Activated CD4-positive, alpha-beta T cell treated with anti-CD3 and anti-CD28 coated beads for 4 hours (primary cell): ENCODE measurements at places on chromosomes 4 and X.
A peak's percentile ranks its signal among the peaks of the same experiment; 100 is the strongest.

DNA sequence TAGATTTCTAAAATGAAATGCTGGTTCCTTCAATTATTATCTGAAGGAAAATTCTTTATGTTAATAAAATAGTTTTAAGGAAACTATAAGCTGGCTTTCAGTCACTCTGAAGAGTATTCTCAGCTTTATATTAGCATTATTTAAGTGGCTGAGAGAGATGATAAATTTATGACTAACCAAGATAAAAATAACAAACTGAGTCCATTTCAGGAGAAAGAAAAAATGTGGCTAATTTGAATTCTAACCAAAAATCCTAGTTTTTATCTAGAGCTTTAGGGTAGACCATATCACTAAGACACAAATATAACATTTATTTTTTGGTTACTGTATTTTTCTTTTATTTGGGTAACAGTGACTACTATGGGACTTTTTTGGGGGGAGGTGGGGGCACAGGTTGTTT lies 59.4 kb upstream of the NAP1L5 start:
- no peak for DNase-seq

- no peak for DNase-seq
Observed at GRCh38 chr4:5018603-5019002, 655 bp downstream of the CYTL1 start.

DNA sequence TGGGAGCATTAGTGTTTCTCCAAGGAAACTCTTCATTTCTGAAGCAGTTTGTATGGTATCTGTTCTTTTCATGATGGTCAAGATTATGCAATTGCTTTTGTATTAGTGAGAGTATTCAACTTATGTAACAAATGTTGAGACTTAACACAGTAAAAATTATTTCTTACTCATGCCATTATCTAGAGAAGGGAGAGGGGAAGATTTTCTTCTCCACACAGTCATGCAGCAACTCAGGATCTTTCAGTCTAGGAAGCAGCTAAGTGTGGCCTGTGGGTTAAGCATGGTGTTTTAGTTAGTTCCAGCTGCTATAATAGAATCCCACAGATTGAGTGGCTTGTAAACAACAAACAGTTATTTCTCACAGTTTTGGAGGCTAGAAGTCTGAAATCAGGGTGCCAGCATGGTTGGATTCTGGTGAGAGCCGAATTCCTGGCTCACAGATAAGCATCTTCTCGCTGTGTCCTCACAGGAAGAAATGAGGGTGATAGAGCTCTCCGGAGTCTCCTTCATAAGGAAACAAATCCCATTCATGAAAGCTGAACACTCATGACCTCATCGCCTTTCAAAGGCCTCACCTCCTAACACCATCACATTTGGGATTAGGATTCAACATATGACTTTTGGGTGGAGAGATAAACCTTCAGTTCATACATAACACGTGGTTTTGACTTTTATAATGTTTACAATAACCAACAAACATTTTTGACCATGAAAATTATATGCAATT lies 101.2 kb downstream of the FRMPD4 start:
- no peak for DNase-seq

GRCh38 chr4:36269101-36269500 lies 12.3 kb upstream of the DTHD1 start:
- DNase-seq = no peak

DNA sequence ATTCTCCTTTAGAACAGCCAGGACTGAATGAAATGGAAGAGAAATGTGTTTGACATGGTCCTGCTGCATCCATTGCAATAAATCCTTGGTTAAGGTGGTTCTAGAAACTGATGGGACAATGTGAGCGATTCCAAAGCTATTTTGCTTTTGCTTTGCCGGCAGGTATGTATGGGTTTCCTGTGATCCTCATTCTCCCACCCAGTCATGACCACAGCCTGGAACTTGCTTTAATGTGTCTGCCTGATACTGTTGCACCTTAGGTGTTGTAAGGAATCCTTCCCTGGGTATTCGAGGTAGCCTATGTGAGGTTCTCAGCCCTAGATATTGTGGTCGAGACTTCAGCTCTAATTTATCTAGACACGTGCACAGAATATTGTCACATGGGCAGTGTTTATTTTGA lies 86.1 kb downstream of the ZNF518B start:
- no peak for DNase-seq

- no peak for DNase-seq
Observed at GRCh38 chr4:37664696-37665095, 21.5 kb downstream of the RELL1 start.

DNA sequence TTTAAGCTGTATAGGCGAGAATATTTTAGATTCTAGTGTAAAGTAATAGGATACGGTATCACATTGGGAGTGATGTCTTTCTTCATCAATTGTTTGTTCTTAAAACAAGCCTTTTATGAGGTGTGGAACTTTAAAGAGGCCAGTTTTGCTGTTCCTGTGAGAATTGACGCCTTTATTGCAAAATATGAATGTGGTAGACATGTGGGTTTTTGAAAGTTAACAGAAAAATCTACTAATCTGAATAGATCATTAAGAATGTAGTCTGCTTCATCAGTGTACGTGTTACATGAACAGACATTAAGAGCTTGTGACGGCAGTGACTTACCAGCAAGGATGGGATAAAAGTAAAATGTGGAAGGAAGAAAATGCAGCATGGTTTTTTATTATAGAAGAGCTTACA lies 63.8 kb downstream of the STOX2 start:
- DNase-seq = no peak

GRCh38 chr4:139301821-139302611 lies at the start of gene NDUFC1:
Gene NDUFC1, minus strand, starts transcription at chr4:139302477. Its CDS starts 6,679 bp downstream, at chr4:139295798.
- peak; percentile 51 for DNase-seq

DNA sequence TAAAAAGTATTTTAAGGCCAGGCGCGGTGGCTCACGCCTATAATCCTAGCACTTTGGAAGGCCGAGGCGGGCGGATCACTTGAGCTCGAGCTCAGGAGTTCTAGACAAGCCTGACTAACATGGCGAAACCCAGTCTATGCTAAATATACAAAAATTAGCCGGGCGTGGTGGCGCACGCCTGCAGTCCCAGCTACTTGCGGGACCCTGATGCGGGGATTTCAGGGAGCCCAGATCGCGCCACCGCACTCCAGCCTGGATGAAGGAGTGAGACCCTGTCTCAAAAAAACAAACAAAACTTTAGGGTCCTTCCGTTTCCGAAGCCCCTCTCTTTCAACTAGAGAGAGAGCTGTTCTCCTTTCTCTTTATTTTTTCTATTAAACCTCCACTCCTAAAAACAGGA lies 1.2 kb downstream of the SLC25A31 start:
- no peak for DNase-seq

- no peak for DNase-seq
Observed at GRCh38 chrX:5775846-5776430, 452.7 kb downstream of the NLGN4X start.

GRCh38 chr4:2368746-2369437 lies 49.6 kb downstream of the ZFYVE28 start:
- no peak for DNase-seq

- DNase-seq = no peak
Observed at GRCh38 chr4:180840142-180840541, 1403.1 kb upstream of the TENM3 start.

DNA sequence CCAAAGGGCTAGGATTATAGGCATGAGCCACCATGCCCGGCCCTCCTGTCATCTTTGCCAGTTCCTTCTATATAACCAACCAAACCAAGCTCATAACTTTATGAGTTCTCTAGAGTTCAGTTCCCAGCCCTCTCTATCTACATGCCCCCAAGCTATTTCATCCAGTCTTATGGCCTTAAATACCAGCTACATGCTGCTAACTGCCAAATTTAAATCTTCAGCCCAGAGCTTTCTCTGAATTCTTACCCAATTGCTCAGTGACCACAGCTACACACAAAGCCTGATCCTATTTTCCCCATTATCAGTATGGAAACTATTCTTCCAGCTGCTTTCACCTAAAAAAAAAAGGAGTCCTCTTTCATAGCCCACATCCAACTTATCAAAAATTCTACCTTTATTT lies 23.1 kb downstream of the TMEM184C start:
- DNase-seq = no peak

- DNase-seq = no peak
Observed at GRCh38 chrX:55026143-55026542, 4.6 kb downstream of the ALAS2 start.

GRCh38 chrX:136417806-136418205 lies 69.9 kb upstream of the BRS3 start:
- DNase-seq = no peak

- no peak for DNase-seq
Observed at GRCh38 chr4:5398056-5398455, 310.3 kb downstream of the EVC2 start.

DNA sequence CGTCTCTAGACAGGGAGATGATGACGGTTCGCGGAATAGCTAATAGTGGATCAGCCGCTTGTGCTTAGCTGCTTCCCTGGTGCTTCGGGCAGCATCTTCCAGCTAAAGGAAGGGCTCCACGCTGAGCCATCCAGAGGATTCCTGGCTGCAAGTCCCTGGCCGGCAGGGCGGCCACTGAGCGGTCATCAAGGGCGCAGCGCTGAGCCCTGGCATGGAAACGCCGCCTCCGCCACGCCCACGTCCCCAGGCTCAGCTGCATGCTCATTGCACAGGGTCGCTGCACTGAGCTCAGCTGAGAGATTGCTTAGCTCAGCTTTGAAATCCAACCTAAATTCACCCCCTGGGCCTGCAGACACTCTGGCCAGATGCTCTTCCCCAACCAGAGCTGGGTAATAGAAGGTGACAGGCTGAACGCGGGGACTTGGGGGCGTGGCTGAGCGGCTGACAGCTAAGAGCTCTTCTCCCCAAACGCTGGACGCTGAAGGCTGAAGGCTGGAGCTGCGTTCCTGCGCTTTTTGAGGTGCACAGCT lies 118.2 kb upstream of the KIT start:
- DNase-seq = no peak

GRCh38 chrX:10199212-10199611 lies 42.4 kb downstream of the CLCN4 start:
- no peak for DNase-seq

GRCh38 chrX:45360571-45360970 lies 159.9 kb upstream of the DIPK2B start:
- DNase-seq = no peak

DNA sequence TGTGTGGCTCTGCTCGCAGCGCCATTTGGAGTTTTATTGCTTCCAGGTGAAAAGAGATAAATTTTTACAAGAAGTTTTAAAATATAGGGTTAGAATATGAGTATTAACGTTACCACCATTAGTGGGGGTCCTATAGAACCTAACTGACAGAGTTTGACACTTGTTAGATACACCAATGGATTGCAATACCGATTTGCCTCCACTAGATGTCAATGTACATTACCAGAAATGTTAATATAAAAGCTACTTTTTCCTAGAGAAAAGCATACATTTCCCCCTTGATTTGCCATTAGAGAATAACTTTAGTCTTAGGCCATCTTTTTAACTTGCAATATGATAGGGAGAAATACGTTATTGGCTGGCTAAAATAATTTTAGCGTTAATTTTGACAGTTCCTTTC lies 108.4 kb downstream of the LINC00632 start:
- DNase-seq = no peak

GRCh38 chrX:84876876-84877275 lies 126.8 kb upstream of the APOOL start:
- DNase-seq = no peak

- DNase-seq = no peak
Observed at GRCh38 chr4:137531986-137532868, at the start of gene PCDH18. Gene PCDH18, minus strand, starts transcription at chr4:137532494. Its CDS starts 406 bp downstream, at chr4:137532088.

DNA sequence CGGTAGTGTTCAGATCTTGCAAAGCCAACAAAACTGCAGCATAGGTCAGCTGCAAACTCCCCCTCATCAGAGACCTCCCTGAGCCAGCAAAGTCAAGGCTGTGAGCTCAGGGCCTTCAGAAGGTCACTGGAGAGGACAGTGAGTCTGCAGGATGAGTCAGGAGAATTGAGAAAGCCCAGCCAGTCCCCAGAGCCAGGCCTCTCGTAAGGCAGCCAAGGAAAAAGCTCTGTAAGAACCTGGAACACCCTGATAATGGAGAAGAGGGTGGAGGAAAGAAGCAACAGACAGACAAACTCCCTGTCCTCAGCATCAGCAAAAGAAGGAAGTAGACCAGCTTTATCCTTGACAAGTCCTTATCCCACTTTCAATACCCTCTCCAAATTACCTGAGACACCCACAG lies 33.0 kb downstream of the GRIA3 start:
- DNase-seq = no peak

DNA sequence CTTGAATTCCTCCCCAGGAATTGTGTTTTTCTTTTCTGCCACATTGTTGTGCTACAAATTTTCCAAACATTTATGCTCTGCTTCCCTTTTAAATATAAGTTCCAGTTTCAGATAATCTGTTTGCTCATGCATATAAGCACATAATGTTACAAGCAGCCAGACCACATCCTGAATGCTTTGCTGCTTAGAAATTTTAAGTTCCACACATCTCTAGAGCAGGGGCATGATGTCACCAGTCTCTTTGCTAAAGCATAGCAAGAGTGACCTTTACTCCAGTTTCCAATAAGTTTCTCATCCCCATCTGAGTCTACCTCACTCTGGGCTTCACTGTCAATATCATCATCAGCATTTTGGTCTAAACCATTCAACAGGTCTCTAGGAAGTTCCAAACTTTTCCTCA lies 932.5 kb downstream of the SH3BGRL start:
- DNase-seq = no peak

DNA sequence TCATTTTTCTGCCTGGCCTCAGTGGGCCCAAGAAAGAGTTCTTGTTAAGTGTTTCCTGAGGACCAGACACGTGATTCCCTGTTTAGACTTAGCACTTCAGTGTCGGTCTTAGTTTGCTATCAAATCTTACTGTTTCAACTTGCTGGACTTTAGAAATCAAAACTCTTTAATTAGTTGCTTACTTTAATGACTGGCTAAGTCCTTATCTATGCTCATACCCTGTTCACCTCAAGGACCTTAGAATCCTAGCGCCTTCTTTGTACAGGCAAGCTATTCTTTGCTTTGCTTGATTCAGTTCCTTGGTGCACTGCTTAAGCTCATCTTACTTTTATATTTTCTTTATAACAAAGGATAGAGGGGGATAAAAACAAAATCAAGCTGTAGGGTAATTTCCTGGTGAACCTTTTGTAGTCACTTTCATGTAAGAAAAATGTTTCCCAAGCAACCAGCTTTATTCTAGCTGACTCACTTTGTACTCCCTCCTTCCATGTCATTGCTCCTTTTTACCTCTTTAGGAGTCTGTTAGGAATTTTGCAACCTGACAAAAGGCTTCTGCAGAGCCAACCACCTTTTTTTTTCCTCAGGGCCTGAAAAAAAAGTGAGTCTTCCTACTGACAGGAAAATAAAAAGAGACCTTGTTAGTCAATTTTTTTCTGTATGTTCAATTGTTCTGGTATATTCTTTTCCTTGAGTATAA lies 14.7 kb downstream of the WDR44 start:
- DNase-seq = no peak

DNA sequence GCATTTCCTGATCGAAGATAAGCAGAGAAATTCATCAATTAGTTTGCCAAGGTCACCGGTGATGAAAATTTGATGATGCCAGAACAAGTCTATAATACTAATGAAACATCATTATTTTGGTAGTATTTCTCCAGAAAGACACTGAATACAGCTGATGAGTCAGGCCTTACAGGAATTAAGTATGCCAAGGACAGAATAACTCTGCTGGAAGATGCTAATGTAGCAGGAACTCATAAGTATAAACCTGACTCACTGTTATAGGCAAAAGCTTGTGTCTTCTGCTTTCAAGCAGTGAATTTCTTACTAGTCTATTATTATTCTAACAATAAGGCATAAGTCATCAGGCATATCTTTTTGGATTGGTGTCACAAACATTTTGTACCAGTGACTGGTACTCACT lies 1825.1 kb upstream of the IGFBP7 start:
- no peak for DNase-seq

- DNase-seq = no peak
Observed at GRCh38 chr4:12545812-12546211, 938.3 kb downstream of the RAB28 start.
